ENCODE measurements at places on chromosomes 6 and 20.

DNA sequence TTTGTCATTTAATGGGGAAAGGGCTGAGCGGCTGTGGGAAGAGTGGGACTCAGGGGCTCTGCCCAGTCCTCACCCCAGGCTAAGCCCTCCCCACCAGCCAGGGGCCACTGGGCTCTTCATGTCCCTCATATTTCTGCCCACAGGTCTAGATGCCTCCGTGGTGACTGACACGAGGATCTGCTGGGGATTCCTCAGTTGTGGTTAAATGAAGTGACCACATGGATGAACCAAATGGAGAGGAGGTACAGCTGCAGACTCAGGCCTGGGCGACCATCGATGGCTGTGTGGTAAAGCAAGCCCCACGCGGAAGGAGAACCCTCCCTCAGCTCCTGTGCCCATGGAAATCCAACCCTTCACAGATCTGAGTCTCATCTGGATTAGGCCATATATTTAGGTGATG is 29.4 kb downstream of the RAET1L start:
- DNase-seq: no peak

- DNase-seq: no peak
These were observed 70.4 kb downstream of the BACH2 start for GRCh38 chr6:90226257-90226656.

DNA sequence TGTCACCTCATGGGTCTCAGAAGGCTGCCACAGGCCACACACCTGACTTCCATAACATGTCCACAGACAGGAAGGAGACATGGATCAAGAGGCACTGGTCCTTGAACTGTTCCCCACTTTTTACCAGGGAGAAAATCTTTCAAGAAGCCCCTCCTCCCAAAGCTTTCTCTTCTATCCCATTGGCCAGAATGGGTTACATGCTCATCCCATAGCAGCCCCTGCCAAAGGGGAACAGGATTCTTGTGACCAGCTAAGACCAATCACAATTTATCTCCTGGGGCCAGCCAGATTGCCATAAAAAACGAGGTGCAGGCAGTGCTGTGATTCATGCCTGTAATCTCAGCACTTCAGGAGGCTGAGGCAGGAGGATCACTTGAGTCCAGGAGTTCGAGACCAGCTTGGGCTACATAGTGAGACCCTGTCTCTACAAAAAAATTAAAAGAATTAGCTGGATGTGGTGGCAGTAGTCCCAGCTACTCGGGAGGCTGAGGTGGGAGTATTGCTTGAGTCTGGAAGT is 59.4 kb downstream of the TMEM242 start:
- no peak for DNase-seq

- DNase-seq: no peak
These were observed 135.4 kb upstream of the ECI2 start for GRCh38 chr6:4270776-4271175.

DNA sequence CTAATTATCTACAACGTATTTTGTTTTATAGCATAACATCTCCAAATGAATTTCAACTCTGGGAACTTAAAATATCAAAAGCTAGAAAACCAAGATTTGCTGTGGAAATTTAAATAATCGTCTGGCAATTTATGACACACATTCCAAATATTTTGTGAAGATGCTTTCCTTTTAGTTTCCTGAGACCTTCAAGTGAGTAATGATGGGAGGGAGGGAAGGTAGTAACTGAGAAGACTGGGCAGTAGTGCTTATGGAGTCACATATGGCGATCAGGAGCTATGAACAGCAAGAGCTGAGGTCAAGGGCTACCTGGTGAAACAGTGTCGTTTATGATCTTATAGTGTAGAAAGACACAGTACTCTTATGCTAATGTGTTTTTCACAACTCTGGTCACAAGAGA is 178.2 kb upstream of the THEMIS start:
- DNase-seq: no peak

DNA sequence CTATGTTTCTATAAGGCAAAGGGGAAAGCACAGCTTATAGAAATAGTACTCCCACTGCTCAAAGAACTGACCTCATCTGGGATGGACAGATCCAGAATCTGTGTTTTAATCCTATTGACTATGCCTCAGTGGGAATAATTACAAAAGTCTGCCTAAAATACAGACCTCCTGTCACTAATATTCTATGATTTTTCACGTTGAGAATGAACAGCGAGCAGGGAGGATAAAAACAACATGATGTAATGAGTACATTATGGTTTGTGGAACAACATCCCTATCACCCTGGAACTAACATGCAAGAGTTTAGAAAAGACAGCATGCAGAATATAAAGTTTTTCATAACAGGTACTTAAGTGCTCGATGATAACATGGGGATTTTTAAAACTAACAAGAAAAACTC is 53.9 kb downstream of the EPHA7 start:
- no peak for DNase-seq

- DNase-seq: no peak
These were observed 73.6 kb downstream of the RALGAPA2 start for GRCh38 chr20:20638878-20639277.

GRCh38 chr6:63496361-63496804 is 75.9 kb upstream of the LOC128125822 start:
- DNase-seq: no peak

GRCh38 chr6:134467620-134468019 is 149.7 kb upstream of the SGK1 start:
- DNase-seq: no peak

GRCh38 chr20:51938559-51939258 is 136.4 kb upstream of the SALL4 start:
- DNase-seq: no peak

DNA sequence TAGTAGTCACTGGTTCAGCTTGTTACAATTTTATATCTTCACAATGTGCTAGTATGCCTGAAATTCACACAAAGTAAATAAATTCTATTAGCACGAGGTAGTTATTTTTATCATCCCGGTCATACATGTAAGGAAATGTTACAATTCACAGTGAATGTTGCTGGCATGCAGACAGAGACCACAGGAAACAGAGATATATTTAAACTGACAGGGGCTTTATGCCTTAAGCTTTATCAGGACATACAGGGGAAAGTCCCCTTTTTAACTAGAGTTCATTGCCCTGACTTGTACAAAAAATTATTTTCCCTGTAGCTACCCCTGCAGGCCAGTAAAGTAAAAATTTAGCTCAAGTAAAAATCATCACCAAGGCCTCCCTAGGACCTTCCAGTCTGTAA is 712.0 kb upstream of the NRSN1 start:
- no peak for DNase-seq

GRCh38 chr6:103122766-103123601 is 1729.5 kb downstream of the GRIK2 start:
- DNase-seq: peak; percentile 65
